Coronary artery (tissue), 2 donors: ENCODE measurements at places on chromosomes 11 and 22.

- DNase-seq: no peak
These were observed 13.0 kb upstream of the MALAT1 start for GRCh38 chr11:65485920-65486219.

- DNase-seq: no peak
These were observed 8.5 kb upstream of the ME3 start for GRCh38 chr11:86680716-86681482.

DNA sequence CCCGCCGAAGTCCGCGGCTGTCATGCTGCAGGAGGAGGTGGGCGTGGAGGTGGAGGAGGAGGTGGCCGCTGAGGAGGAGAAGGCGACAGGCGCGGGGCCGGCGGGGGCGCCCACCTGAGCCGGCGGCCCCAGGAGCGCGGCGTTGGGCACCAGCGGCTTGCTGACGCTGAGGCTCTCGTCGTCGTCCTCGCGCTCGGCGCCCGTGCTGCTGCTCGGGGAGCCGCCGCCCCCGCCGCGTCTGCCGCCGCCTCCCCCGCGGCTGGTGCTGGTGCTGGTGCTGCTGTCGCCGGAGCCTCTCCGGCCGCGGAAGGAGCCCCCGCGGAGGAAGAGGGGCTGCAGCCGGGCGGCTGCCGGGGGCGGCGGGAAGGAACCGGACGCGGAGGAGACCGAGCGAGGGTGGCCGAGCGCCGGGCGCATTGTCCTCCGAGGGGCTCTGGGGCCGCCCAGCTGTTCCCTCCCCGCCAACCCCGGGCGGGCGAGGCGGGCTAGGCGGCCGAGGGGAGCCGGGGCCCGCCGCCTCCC lies 388 bp downstream of the TMEM121B start:
- DNase-seq: no peak

GRCh38 chr11:19853016-19853415 lies 140.4 kb downstream of the NAV2 start:
- no peak for DNase-seq

DNA sequence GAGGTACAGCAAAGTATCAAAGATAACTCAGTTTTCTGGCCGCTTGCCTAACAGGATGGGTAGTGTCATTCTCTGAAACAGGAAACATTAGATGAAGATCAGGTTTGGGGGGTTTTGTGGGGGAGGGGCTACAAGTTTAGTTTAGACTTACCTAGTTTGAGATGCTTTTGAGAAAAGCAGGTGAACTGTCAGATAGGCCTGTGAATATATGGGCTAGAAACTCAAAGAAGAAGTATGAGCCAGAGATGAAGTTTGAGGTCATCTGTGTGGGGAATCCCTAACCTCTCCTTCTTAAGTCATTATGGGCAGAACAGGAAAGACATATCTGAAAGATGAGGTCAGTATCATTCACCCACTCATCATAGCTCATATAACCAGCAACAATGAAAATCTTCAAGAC lies 11.9 kb downstream of the HOATZ start:
- DNase-seq: no peak

DNA sequence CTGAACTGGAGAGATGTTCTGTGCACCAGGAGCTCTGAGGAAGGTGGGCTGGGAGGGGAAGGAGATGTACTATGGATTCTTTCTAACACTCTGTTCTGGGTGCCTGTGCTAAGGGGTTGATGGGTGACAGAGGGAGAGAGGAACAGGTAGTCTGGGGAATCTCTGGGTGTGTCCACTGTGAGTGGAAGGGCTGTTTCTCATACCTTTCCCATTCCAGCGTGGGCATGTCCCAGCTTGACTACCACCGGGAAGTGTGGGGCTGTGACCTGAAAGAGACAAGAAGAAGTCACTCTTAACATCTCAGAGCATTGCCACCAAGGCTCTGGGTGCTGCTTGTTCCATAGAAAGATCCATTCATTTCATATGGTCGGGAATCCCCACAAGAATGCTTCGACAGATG lies 121.9 kb downstream of the FBXO7 start:
- DNase-seq: no peak

GRCh38 chr11:12824281-12825041 lies 150.2 kb downstream of the TEAD1 start:
- DNase-seq: no peak

DNA sequence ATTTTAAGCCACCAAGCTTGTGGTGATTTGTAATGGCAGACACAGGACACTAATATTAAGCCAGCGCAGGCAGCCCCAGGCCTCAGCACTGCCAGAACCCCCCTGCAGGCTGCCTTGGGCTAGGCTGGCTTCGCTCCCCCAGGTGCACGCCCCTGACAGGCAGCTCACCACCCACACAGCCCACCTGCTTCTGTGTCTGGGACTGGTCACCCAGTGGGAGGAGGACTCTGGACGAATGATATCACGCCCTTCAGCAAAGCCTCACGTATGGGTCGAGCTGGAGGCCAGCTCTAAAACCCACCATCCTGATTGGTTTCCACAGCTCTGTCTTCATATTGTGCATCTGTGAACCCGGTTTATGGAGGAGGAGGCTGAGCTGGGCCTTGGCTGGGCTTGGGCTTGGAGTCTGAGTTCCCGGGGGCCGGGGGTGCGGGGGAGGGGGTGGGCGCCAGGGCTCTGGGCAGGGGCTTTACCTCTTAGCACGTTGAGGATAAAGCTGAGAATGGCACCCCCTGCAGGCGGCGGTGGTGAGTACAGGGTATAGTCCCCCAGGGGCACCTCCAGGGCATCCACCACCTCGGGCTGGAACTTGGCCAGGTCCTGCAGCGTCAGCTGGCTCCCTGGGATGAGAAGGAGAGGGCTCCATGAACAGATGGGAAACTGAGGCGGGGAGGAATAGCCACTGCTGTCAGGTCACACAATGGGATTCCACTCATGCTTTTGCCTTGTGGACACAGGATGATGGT lies 13.8 kb downstream of the GGT5 start:
- no peak for DNase-seq

DNA sequence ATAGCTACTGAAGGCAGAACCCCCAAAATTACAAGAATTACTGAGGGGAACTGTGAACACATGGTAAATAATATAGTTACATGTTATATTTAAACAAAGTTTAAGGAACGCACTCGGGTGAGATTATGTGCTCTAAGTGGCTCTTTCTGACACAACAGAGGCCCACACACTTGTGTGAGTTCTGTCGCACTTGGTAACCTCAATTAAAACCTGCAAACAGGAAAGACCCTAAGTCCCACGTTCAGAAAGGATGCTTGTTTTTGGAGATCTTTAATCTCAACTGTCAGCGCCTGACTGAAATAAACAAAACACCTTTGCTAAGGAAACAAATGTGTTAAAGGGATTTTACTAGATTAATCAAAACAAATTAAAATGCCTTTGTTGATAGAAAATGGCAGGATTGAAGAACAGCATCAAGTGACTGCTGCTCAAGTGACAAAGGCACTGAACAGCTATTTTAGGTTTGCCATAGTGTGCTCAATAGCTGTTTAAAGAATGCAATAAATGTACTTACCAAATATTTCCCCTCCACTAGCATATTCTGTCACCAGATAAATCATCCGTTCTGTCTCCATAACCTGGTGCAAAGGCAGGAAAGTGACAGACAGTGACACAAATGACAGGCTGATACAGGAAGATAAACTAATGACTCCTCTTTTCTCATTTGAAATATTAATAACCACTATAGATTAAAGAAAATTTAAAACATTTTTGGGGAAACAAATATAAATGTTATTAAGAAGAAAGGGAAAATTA lies 116.3 kb upstream of the APOA1 start:
- no peak for DNase-seq

DNA sequence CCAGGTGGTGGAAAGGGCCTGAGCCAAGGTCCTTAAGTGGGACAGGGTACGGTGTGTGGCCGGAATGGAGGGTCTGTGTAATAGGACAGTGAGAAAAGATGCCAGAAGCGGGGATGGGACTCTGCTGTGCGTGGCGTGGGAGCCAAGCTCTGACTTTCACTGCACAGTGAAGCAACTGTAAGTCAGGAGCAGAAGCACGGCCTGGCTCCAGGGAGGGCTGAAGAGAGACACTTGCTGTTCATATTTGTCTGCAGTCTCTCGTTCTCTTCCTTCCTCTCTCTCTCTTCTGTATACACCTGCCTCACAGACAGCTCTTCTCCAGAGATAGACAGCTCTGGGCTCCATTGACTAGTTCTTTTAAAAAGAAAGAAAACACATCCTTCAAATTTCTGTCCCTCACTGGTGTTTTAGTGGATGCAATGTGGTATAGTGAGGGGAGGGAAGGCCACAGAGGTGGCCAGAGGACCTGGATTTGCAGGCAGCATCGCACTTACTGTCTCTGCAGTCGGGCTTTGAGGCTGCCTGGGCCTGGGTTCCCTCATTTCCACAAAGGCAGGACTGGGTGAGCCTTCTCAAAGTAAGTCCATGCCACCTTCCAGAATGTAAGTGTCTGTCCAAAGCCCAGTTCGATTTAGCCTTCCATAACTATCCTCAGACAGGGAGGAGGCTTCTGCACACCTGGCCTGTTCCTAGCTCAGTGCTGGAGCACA lies 2.1 kb downstream of the IL17RA start:
- peak; percentile 63 for DNase-seq

DNA sequence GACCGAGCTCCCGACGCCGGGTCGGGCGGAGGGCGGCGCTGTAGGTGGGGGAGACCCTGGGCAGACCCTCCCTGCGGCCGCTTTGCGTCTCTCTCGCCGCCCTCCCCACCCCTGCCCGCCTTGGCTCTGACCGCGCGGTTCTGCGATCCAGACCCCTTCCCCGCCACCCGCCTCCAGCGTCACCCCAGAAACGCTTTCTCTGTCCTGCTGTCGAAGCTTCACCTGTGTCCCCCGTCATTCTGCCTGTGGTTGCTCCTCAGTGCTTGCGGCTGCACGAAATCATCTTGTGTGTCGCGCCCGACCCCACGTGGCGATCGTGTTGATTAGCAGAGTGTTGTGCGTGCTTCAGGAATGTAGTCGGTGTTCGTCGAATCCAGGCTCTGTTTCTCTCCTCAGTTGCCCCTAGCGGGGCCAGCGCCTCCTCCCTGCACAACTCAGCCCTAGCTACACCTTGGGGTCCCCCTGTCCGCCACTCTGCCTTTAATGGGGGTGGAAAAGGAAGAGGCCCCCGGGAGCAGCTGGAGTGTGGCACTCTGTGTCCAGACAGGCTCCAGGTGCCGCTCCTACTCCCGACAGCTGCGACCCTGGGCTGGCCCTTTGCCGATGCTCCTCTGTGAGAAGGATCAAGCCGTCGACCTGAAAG lies 851 bp downstream of the PTDSS2 start:
- no peak for DNase-seq

DNA sequence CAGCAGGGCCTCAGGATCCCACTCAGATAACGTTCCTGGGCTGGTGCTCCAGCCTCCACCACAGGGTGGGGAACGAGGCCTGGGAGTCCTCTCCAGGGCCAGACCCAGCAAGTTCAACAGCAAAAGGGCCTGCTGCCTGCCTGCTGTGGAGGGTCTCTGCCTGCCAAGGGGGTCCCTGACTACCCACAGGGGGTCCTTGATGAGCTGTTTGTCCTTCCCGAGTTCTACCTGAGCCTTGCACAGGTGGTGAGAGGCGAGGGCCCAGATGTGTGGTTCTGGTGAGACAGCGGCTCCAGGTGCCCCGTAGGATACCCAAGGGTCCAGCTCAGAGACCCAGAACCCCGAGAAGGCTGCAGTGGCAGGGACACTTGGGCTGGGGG lies 4.4 kb downstream of the DUSP8 start:
- DNase-seq: no peak

DNA sequence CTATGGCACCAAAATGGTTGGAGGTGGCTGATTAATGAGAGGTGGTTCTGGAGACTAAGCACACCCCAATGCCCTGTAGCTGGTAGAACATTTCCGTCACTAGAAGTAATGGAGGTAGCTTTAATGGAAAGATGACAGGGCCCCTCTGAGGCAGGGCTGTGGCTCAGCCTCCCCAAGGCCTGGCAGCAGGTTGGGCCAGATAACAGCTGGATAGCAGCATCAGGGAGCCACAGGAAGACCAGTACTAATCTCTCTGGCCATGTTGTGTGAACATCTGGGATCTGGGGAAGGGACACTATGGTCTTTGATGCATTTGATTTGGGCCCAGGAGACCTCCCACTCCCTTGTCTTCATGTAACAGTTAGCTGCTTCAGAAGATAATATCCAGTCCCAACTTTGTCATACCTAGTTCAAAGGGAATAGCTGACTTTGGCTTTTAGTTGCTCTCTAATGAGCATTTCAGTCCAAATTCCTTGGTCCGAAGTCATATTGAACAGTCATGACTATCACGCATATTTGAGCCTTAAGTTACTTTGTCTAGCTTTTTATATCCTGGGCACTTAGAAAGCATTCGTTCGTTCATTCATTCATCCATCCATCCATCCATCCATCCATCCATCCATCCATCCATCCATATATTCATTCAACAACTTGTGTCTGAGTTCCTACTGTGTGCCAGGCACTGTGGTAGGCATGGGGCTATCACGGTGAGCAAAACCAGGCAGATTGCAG lies 53.0 kb upstream of the LMO2 start:
- DNase-seq: no peak

GRCh38 chr11:104678408-104678807 lies 219.9 kb downstream of the CASP12 start:
- DNase-seq: no peak

DNA sequence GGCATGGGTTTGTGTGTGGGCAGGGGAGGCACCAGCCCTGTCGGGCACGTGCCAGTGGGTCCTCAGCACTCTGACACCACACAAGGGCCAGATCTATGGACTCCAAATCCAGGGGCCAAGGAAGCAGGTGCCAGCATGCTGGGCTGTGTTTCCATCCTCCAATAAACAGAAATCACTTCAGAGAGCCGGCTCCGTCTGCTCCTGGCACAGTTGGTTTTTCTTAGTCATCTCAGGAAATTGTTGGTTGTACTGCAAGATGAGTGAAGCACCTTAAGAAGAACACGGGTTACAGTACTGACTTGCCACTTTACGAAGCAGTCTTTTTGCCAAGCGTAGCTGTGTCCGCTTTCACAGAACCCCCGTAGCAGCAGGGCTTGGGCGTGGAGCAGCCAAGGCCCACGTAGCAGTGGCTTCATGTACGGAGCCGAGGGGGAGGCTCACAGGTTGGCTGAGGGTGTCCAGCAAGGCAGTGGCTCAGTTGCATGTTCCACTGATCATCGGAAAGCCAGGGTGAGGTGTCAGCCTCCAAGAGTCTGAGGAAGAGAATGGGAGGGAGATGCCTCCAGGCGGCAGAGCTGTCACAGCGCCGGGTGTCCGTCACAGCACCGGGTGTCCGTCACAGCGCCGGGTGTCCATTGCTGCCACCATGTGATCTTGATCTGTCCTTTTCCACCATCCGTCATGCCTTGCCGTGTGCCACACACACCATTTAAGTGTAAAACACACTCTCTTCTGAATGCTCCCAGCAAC lies 314.9 kb downstream of the CTTN start:
- DNase-seq: no peak

GRCh38 chr11:32752001-32752400 lies 42.5 kb downstream of the CCDC73 start:
- DNase-seq: no peak

- no peak for DNase-seq
These were observed 17.5 kb downstream of the USP2 start for GRCh38 chr11:119363851-119364590.

DNA sequence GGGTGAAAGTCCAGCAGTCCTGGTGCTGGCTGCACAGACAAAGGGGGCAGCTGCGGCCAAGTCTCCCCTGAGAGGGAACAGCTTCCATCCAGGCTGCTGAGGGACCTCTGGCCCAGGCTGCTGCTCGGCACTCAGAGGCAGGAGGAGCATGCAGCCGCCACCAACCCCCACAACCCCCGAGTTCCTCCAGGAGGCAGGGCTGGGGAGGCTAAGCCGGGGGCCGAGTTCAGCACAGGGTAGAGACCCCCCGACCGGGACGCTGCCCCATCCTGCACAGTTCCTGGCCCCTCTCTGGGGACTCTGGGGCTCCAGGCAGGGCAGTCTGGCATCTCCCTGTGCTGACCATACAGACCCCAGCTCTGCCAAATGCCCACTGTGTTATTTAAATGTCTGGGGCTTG lies 20.2 kb downstream of the IGSF9B start:
- no peak for DNase-seq
